C1 segment of cervical spinal cord (tissue), 14 donors: ENCODE measurements at places on chromosomes 11 and 22.

- DNase-seq: no peak
These were observed 39.9 kb upstream of the RAB1B start for GRCh38 chr11:66228521-66228920.

DNA sequence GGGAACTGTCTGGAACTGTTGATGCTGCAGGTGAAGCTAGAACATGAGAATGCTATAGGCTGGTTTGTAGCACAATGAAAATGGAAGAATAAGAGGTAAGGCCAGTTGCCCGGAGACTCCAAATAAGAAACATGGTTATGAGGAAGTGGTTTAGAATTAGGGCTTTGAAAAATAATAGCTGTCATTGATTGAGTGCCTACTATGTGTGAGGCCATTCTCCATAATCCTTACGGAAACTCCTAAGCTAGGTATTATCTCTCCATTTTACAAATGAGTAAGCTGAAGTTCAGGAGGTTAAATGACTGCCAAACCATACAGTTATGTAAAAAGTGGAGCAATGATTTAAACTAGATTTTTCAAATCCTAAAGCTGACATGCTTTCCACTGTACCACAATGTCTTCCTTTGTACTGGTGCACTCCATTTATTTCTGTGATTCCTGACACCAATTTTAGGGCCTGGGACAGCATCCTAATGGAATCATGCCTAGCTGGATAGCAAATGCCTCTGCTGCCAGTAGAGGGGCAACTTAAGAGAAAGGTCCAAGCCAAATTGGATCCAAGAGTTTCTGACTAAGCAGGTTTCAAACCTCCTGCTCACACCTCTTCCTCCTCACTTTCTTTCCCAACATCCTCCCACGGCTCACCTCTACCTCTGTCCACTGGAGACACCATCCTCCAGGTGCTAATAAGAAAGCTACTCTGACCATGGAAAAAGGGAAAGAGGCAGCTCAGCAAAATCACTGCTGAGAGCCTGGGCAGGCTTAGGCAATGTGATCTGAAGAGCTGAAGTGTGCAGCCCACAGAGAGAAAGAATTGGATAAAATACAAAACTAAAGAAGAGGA is 46.9 kb upstream of the PICALM start:
- no peak for DNase-seq

- no peak for DNase-seq
These were observed 31.9 kb downstream of the CTNND1 start for GRCh38 chr11:57793351-57794115.

- no peak for DNase-seq
These were observed 85.5 kb downstream of the CDKN1C start for GRCh38 chr11:2799881-2800654.

GRCh38 chr22:19895160-19895849 is 40.6 kb upstream of the GNB1L start:
- DNase-seq: no peak

GRCh38 chr11:111162305-111162704 is 83.2 kb upstream of the POU2AF2 start:
- DNase-seq: no peak

DNA sequence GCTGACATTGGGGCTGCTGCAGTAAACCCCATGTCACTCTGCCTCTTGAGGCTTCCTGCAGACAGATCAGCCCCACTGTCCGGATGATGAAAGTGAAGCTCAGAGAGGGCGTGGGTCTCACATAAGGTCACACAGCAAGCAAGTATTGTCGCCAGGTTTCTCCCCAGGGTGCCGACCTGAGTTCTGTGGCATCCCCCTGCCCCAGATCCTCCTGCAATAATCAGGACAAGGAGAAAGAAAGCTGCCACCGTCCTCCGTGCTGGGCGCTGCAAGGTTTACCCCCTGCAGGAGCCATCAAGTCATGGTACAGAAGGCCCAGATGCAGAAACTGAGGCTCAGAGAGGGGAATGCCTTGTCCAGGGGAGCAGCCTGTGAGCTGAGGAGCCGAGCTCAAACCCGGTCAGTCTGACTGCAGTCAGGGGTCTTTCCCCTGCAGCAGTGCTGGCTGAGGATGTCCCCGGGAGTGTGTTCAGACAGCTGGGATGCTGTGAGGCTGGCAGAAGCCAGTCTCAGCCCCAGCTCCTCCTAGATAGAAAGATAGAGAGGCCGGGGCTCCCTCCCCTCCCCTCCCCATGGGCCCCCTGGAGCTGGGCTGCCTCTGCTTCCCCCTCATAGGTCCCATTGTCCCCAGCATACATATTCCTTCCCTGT is 13.2 kb downstream of the EMID1 start:
- DNase-seq: no peak

DNA sequence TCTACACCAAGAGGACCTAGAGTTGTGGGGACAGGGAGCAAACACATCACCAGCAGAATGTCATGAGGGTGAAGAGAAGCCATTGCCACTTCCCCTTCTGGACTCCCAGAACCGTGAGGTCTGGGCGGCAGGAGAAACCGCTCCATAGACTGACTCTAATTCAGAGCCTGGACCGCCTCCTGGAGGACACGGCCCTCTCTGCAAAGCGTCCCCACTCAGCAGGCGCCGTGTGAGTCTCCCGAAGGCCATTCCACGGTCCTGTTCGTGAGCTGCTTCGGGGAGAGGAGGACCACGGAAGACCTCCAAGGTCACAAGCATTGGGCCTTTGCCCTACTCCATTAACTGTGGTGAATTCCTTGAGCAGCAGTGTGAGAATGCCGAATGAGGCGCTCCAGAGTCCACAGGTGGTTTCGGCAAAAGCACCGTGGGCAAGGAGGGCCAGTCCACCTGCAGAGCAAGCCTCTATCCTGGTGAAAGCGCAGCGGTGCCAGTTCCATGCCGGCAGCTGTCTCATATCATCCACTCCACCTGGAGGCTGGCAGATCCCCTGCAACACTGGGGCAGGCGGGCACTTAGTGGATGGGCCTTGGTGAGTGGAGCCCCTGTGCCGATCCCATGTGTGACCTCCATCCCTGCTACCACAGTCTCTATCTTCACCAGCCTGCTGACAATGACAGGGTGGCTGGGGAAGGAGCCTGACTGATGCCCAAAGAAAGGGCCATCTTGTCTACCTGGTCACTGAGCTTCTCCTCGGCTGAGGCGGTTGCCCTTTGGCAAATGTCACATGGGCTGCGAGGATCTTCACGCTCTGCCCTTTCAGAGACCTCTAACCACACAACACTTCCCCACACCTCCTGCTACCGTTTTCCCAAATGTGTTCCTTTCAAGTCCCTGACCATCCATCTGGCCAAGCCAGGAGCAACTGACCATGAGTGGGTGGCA is 7.5 kb downstream of the C11orf21 start:
- DNase-seq: no peak

- DNase-seq: no peak
These were observed 106.1 kb downstream of the ZBTB16 start for GRCh38 chr11:114165326-114166230.

- no peak for DNase-seq
These were observed 13.1 kb downstream of the PTPN5 start for GRCh38 chr11:18778468-18778867.

DNA sequence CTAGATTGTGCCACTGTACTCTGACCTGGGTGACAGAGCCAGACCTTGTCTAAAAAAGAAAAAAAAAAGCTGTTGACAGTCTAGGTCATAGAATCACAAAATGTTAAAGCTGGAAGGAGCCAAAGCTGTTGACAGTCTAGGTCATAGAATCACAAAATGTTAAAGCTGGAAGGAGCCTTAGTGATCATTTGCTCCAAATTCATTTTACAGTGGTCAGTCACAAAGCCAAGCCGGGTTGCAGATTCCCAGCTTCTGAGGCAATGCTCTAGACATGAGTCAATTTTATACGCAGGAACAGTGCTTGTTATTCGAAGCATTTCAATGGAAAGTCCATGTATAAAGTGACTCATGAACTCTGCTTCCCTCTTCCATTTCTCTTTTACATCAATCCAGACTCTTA is 47.4 kb downstream of the SYT13 start:
- DNase-seq: no peak

- no peak for DNase-seq
These were observed 13.2 kb downstream of the MYH9 start for GRCh38 chr22:36374603-36375024.

GRCh38 chr11:106644824-106645223 is 373.5 kb downstream of the GUCY1A2 start:
- no peak for DNase-seq

DNA sequence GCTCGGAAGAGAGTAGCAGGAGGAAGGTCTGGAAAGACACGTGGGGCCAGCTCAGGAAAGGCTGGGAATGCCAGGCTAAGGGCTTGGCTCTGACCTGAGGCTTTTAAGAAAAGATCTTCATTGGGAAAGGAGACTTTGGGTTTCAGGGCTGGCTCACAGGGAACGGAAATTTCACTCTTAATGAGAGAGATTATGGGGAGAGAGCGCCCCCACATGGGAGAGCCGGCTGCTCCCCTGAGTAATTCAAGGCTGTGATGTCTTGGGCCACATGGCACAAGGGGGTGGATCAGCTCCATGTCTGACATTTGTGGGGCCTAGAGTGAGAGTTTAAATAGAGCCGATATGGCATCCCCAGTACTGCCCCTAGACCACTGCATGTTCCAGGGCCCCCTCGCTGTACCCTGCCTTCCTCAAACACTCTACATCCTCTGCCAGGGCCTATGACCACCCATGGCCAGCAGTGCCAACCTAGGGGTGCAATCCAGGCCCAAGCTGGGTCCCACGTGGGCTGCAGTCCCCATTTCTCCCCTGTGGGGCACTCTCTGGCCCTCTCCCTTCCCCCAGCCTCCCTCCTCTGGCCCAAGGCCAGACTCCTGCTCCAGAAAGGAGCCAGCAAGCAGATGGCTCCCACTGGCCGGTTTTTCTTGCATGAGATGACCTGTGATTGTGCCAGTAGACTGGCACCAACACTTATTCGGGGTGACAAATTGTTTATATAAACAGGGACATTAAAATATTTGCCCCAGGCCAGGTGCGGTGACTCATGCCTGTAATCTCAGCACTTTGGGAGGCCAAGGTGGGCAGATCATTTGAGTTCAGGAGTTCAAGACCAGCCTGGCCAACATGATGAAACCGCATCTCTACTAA is 75.2 kb downstream of the ISX start:
- no peak for DNase-seq

- no peak for DNase-seq
These were observed 36.7 kb downstream of the PPFIA1 start for GRCh38 chr11:70307176-70307575.

DNA sequence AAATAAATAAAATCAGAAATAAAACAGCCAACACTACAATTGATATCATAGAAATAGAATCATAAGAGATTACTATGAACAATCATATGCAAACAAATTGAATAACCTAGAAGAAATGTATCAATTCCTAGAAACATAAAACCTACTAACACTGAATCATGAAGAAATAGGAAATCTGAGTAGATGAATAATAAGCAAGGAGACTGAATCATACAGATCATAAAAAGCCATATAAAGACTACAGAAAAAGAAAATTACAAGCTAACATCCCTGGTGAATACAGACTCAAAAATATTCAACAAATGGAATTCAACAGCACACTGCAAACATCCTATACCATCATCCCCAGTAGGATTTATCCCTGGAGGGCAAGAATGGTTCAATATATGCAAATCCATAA is 135.6 kb downstream of the SBF2 start:
- DNase-seq: no peak

- DNase-seq: peak; percentile 9
These were observed 69.2 kb downstream of the SCUBE1 start for GRCh38 chr22:43273902-43274484.

DNA sequence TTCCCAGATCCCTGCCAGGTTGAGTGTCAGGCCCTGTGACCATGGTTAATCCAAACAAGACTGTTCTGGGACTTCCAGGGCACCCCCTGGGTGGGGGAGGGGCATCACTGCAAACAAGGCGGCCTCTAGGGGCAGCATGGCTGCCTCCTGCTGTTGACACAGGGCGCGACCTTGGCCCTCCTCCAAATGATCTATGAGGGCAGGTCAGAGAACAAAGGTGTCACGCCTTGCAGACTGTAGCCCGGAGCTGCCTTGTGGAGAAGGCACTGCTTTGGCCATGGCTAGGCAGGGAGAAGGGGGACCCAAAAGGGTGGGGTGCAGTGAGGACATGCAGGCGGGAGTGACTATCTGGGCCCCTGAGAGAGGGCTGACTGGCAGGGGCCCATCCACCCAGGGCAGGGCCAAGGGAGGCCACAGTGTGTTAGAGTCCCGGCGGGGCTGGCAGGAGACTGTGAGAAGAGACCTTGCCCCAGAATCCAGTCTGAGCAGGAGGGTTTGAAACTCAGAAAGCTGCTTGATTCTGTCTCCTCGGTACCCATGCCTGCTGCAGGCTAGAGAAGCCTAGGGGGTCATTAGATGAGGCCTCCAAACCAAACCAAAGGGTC is 35.6 kb downstream of the KCNC1 start:
- no peak for DNase-seq

DNA sequence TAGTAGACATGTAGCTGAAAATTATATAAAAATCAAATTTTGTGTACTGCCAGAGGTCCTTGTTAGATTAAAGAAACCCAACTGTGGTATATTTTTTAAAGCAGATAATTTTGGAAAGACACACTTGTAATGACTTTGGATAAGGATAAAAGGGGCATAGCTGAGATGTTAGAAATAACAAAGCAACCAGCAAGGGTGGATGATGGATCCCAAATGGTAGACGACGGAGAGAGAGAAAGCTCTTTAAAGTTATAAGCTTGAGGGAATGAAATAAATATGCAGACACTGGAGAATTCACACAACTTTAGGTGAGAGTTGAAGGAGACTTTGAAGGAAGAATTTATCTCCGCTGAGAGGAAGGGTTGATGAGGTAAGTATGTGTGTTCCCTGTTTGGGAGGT is 10.6 kb downstream of the NCAM1 start:
- no peak for DNase-seq

- no peak for DNase-seq
These were observed 23.3 kb upstream of the MMP7 start for GRCh38 chr11:102553835-102554282.

GRCh38 chr11:131694526-131695424 is 324.4 kb downstream of the NTM start:
- peak; percentile 74 for DNase-seq

DNA sequence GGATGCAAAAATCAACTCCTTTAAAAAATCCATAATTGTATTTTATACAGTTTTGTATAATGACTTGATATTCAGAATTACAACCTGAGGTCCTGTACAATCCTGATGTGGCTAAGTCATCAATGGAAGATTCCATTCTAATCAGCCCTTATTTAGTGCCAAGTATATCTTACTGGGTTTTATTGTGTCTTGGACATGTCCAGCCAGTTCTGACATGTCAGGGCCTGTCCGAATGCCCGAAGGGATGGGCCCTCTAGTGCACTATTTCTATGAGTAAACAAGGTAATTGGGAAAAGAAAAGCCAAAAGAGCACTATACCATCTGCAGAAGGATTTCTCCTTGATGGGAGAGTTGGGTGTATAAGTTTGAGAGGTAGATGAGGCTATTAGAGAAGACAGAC is 412.9 kb downstream of the METTL15 start:
- no peak for DNase-seq
